ENCODE measurements at places on chromosomes 3 and 15. TPM values are rescaled to one million over a fixed set of nuclear protein-coding genes. Genes with fewer than 3 reads are reported as not detected.

Gene CLRN1
- 11.1 TPM for total RNA-seq

Gene TRNT1
- total RNA-seq = 17.9 TPM

Gene RPL39L
- total RNA-seq = 1.8 TPM

Gene EPHB3
- 0.56 TPM for total RNA-seq

Gene TRH
- not detected for total RNA-seq

Gene SLC22A13
- 0.06 TPM for total RNA-seq

Gene SCAANT1
- not detected for total RNA-seq

Gene B3GALNT1
- 8.5 TPM for total RNA-seq

Gene LYZL4
- total RNA-seq = not detected

Gene CCK
- total RNA-seq = not detected

Gene SCN11A
- total RNA-seq = 0.15 TPM

Gene TGM5
- total RNA-seq = not detected

Gene TOP2B
- total RNA-seq = 81.9 TPM

Gene PPIP5K1
- total RNA-seq = 60.2 TPM

Gene ELL3
- 5.0 TPM for total RNA-seq

Gene TTLL13
- total RNA-seq = not detected

Gene ABI3BP
- total RNA-seq = 50.3 TPM

Gene LRRC49
- 4.4 TPM for total RNA-seq

Gene KY
- 4.9 TPM for total RNA-seq

Gene LRRC31
- not detected for total RNA-seq

Gene GASK1A
- total RNA-seq = 7.4 TPM

Gene TF
- total RNA-seq = not detected

Gene CHRM5
- under 0.01 TPM for total RNA-seq

Gene OXTR
- 0.42 TPM for total RNA-seq

Gene BSN
- total RNA-seq = 3.1 TPM

Gene ISY1
- 13.6 TPM for total RNA-seq

Gene SLC12A1
- not detected for total RNA-seq
